ENCODE measurements at places on chromosomes 4 and X.

GRCh38 chrX:11929476-11929875 lies 171.4 kb downstream of the MSL3 start:
- no peak for DNase-seq

DNA sequence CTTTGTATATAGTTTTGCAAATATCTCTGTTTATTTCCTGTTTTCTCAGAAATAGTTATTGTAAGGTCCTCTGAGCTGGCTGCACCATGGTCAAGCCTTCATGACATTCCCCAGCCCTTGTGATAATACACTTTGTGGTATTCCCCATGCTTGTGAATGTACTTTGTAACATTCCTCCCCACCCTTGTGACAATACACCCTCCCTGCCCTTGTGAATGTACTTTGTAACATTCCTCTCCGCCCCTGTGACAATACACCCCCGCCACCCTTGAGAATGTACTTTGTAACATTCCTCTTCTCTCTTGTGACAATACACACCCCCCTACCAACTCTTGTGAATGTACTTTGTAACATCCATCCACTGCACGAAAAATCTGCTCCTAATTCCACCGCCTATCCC lies 530.7 kb downstream of the CENPC start:
- no peak for DNase-seq

GRCh38 chrX:34653811-34654210 lies 3.3 kb downstream of the TMEM47 start:
- no peak for DNase-seq

DNA sequence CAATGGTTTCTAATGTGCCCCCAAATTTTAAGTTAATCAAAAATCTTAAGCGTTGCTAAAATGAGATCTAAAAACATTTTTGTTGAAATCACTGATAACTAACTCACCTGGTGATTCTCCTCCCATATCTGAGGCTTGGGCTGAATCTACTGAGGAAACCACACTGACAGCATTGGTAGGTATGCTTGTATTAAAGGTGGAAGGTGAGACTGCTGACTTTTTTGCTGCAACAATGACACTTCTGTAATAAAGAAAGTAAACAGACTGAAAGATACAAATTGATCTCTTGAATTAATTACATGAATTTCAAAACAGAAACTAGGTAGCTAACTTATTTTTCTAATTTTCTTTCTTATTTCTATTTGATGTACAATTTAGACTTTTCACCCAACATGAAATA lies 198.1 kb downstream of the LRBA start:
- DNase-seq: no peak

- no peak for DNase-seq
These were observed 7.4 kb upstream of the KDR start for GRCh38 chr4:55132775-55133174.
